ENCODE measurements at places on chromosomes 6 and 20. TPM values are rescaled to one million over a fixed set of nuclear protein-coding genes. Genes with fewer than 3 reads are reported as not detected.

- H3K27me3 ChIP-seq = no peaks in the 10 kb centered on the region
- no peaks in the 10 kb centered on the region for H3K36me3 ChIP-seq
- DNase-seq = no peak
- H3K4me3 ChIP-seq = no peak overlapping the region
These were observed 43.3 kb downstream of the SLC26A8 start for GRCh38 chr6:35980991-35981645.

DNA sequence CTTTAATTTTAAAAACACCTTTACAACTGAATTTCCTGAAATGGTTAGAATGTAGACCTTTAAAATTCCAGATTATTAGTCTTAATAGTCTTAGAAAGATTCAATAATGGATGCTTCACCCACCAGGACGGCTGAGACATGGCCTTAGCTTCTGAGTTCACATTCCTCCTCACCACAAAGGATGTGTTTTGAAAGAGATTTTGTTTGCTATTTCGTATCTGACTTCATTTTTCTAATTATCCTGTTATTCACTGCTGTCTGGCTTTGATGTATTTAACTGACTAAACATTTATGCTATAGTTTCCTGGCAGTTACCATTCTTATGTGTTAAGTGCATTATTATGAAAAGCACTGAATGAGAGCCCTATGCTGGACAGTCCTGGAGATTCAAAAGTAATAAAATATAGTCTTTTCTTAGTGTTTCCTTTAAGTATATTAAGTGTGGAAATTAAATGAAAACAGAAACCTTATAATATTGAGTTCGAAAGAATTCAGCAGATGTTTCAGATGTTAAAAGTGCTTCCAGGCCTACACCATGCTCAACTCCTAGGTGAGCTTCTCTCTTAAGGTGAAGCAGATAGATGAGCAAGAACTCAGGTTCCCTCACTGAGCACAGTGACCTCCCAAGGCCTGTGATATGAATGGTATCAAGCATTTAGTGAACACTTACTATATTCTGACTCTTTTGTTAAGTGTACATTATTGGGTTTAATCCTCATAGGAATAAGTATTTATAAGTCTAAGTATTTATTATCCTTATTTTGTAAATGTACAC, 40.3 kb downstream of the MAP3K4 start:
- H3K4me1 ChIP-seq = no peaks in the 10 kb centered on the region
- no peak overlapping the region for H3K4me3 ChIP-seq
- DNase-seq = no peak
- no peaks in the 10 kb centered on the region for H3K27me3 ChIP-seq

The TPD52L1 gene
- 45.0 TPM for total RNA-seq

DNA sequence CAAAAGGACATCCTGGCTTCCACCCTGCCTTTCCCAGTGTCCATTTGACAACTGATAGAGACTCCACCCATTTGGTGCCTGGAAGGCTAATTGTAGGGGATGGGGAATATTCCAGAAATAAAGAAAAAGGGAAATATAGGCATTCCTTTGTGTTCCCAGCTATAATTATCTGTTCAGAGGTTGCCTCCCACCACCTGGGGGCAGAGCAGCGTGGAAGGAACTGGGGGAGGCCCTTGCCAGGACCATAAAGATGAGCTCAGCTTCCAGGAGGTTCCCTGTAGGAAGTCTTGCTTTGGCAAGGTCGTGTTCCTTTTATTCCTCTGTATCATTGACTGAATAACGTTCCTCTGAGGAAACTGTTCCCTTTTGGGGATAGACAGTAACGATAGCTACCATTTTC, 214.7 kb downstream of the TFAP2C start:
- H3K4me3 ChIP-seq = no peak overlapping the region
- no peak for DNase-seq
- no peaks in the 10 kb centered on the region for H3K4me1 ChIP-seq

DNA sequence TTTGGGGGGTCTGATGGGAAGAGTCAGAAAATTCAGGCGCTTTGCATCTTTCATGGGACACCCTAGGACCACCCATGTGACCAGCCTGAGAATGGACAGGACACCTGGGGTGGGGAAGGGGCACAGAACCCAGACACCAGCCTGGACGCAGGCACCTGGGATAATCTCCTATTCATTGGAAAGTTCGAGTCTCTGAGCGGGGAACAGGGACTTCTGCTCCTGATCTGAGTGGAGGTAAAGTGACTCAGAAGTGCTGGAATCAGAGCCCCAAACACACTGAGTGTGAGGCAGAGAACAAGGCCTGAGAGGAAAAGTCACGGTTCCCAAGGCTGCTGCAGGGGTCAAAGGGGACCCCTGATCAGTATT, 1.4 kb downstream of the HLA-B start:
- peak overlapping the region; percentile 49 for H3K4me3 ChIP-seq
- DNase-seq = no peak
- H3K4me1 ChIP-seq = no peaks in the 10 kb centered on the region
- no peaks in the 10 kb centered on the region for H3K36me3 ChIP-seq

The DPM1 gene
- 40.4 TPM for total RNA-seq

DNA sequence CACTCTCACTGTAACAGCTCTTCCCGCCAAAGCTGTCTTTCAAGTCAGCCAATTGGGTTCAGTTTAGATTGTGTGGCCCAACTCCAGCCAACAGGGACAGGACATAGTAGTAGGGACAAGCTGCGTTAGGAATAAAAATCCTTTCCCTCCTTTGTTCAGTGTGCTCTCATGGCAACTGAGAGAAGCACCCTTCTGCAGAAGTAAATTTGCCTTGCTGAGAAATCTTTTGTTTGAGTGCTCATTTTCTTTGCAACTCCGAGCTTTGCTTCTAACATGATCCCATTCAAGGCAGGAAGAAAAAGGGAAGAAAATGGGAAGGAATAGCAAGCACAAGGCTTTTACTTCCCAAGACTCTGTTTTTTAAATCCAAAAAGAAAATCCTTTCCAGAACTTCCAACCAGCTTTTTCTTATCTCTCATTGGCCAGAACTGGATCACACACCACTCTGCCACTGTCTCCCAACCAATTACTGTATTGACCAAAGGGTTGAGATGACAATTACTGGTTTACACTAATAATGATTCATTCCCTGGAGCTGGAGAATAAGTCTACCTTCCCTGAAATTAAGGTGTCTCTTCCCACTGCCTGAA, 52.7 kb downstream of the STX11 start:
- H3K4me1 ChIP-seq = no peaks in the 10 kb centered on the region
- H3K36me3 ChIP-seq = peaks cover 2% of the 10 kb centered on the region
- DNase-seq = no peak
- no peak overlapping the region for H3K4me3 ChIP-seq
- no peak overlapping the region for H3K27ac ChIP-seq

DNA sequence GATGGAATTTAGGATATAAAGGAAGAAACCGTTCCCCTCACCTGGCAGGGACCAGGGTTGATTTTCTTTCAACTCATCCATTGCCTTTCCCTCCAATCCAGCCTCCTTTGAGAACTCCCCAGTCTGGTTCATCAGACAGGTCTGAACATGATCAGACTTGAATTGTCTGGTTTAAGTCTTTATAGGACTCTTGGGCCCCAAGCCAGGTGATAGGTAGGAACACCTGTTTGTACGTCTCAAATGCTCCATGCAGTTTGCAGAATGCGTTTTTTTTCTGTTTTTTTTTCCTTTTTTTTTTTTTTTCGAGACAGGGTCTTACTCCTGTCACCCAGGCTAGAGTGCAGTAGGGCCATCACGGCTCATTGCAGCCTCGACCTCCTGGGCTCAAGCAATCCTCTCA, 4.1 kb upstream of the CEP250 start:
- no peaks in the 10 kb centered on the region for H3K27me3 ChIP-seq
- no peak for DNase-seq
- no peak overlapping the region for H3K4me3 ChIP-seq
- H3K27ac ChIP-seq = no peak overlapping the region

DNA sequence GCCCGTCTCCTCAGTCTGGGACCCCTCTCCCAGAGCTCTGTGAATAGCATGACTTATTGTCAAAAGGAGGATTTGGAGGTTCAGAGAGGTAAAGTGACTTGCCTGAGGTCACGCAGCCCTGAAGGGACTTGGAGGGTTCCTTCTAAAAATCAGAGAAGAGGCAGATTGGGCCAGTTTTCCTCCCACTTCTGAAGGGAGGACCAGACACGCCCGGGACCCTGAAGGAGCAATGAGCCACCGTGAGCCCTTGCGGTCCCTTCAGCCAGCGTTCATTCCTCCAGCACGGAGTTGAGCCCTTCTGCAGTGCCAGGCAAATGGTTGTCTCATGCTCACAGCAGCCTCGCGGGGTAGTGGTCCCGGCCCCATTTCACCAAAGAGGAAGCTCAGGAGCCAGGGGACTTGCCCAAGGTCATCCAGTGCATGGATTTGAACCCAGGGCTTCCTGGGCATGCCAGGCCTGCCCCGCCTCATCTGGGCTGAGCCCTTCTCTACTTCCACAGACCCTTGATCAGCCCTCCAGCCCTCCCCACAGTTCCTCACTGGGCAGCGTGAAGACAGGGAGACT, 7.4 kb downstream of the SRC start:
- H3K27ac ChIP-seq = no peak overlapping the region
- H3K36me3 ChIP-seq = no peaks in the 10 kb centered on the region
- DNase-seq = no peak

DNA sequence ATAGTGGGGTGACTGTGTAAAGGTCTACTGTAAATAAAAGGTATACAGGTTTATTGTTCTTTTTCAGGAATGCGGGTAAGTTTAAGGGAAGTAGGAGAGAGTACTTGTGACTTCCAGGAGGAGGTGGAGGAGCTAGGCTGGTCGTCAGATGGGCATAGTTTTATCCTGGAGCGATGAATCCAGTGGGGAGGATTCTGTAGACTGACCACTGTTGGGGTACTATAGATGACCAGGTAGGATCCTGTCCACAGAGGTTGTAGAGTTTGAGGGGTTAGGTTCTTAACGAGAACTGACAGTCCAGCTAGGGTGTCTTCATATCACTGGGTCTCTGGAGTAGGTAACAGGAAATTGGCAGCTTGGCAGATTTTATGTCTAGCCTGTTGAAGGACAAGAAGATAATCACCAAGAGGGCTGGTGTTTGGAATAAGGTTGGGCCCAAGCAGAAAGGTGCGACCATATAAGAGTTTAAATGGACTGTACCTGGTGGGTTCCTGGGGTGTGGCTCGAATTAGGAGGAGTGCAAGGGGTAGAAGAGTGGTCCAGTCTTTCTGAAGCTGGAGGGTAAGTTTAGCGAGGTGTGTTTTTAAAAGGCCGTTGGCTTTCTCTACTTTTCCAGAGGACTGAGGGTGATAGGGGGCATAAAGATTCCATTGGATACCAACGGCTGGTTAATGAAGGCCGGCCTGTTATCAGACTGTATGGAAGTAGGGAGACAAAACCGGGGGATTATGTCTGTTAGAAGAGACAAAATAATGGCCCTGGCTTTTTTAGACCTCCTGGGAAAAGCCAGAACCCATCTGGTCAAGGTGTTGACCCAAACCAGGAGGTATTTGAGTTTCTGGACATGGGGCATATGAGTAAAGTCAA, 751.3 kb upstream of the ADGRB3 start:
- DNase-seq = no peak
- no peaks in the 10 kb centered on the region for H3K27me3 ChIP-seq
- no peaks in the 10 kb centered on the region for H3K36me3 ChIP-seq
- H3K4me3 ChIP-seq = no peak overlapping the region
- no peaks in the 10 kb centered on the region for H3K4me1 ChIP-seq

DNA sequence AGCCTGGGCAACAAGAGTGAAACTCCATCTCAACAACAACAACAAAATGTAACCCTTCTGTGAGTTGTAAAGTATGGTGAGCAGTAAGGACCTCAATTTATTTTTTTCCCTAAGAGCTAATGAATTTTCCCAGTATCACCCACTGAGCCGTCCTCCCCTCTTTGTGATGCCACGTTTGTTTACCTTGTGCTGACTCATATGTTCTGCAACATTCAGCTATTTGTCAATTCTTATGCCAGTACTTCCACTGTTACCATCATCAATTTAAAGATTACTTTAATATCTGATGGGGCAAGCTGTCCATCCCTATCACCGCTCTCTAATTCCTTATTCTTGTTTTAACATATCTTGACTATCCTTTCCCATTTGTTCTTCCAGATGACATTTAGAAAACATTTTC, 37.5 kb downstream of the MAK start:
- no peak overlapping the region for H3K27ac ChIP-seq
- no peaks in the 10 kb centered on the region for H3K27me3 ChIP-seq
- H3K4me3 ChIP-seq = no peak overlapping the region
- H3K36me3 ChIP-seq = no peaks in the 10 kb centered on the region
- H3K4me1 ChIP-seq = no peaks in the 10 kb centered on the region

The HCK gene
- total RNA-seq = 5.3 TPM

- H3K36me3 ChIP-seq = no peaks in the 10 kb centered on the region
- H3K4me3 ChIP-seq = no peak overlapping the region
- H3K4me1 ChIP-seq = no peaks in the 10 kb centered on the region
- no peak overlapping the region for H3K27ac ChIP-seq
- DNase-seq = no peak
- H3K27me3 ChIP-seq = no peaks in the 10 kb centered on the region
These were observed 38.6 kb upstream of the BHLHE23 start for GRCh38 chr20:63045401-63045800.

DNA sequence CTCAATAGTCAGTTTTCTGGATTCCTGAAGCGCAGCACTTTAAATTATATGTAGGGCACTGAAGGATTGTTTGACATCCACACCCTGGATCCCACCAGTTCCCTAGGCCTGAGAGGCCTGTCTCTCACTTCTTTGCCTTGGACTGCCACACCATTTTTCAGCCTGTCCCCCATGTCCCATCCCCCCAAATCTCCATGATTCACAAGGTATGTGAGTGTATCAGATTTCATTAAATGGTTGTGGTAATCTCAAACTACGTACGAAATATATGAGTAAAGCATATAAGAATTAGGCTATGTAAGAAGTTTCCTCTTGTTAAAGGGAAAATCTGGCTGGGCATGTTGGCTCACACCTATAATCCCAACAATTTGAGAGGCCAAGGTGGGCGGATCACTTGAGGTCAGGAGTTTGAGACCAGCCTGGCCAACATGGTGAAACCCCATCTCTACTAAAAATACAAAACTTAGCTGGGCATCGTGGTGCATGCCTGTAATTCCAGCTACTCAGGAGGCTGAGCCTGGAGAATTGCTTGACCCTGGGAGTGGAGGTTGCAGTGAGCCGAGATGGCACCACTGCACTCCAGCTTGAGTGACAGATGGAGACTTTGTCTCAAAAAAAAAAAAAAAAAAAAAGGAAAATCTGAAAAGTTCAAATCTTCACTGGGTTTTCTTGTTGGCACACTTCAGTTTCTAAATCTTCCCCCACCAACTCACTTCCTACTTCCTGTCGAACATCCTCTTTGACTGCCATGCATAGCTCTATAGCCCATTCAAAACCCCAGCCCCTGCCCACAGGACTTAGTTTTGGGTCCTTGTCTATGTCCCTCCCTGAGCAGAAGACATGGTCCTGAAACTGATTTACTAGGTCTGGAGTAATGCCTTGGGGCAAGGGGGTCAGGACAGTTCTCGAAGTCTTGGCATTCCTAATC, 97.3 kb upstream of the SHLD1 start:
- no peaks in the 10 kb centered on the region for H3K36me3 ChIP-seq
- no peak overlapping the region for H3K4me3 ChIP-seq
- no peaks in the 10 kb centered on the region for H3K27me3 ChIP-seq
- no peak for DNase-seq

DNA sequence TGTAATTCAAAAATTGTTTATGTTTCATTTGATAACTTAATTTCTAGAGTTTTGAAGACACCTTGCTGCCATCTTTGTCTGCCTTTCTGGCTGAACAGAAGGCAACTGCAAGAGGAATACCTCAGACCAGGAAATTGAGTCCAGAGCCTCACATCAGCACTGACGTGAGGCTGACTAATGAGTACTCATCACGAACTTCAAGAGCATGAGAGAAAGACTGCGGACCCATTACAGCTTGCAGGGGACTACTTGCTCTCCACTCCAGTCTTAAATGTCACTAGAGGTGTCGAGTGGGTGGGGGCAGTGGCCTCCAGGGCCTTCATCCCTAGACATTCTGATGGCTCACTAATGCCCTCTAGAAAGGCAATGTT, 109.5 kb upstream of the SSTR4 start:
- H3K4me3 ChIP-seq = no peak overlapping the region
- H3K4me1 ChIP-seq = no peaks in the 10 kb centered on the region
- no peaks in the 10 kb centered on the region for H3K27me3 ChIP-seq
- no peak for DNase-seq
- no peak overlapping the region for H3K27ac ChIP-seq
